ENCODE measurements at places on chromosomes 2 and 18. TPM values are rescaled to one million over a fixed set of nuclear protein-coding genes. Genes with fewer than 3 reads are reported as not detected.

Gene FSHR
- not detected for total RNA-seq

Gene D2HGDH
- total RNA-seq: 26.4 TPM

Gene MAB21L4
- not detected for total RNA-seq

Gene SERPINB7
- total RNA-seq: not detected

Gene DPP10
- not detected for total RNA-seq

Gene LYG2
- not detected for total RNA-seq

Gene QPCT
- total RNA-seq: 6.6 TPM

Gene MC5R
- total RNA-seq: not detected

Gene PROC
- total RNA-seq: 0.36 TPM

Gene MEP1B
- not detected for total RNA-seq

Gene CNTNAP5
- total RNA-seq: not detected

Gene MALL
- total RNA-seq: 0.50 TPM

Gene TTC27
- total RNA-seq: 38.9 TPM

Gene MYO1B
- 12.1 TPM for total RNA-seq

Gene MOGAT1
- not detected for total RNA-seq

Gene PIGN
- 24.8 TPM for total RNA-seq

Gene PLB1
- total RNA-seq: 0.51 TPM

Gene PHLPP1
- 13.6 TPM for total RNA-seq

Gene HOXD12
- total RNA-seq: not detected

Gene AFF3
- total RNA-seq: 1.1 TPM

Data from activated CD8-positive, alpha-beta memory T cell treated with anti-CD3 and anti-CD28 coated beads for 36 hours (primary cell).